ENCODE measurements at places on chromosomes 3 and 15.
A peak's percentile ranks its signal among the peaks of the same experiment; 100 is the strongest.

GRCh38 chr3:195041871-195042742 is 228.9 kb downstream of the XXYLT1 start:
- no peak for DNase-seq

DNA sequence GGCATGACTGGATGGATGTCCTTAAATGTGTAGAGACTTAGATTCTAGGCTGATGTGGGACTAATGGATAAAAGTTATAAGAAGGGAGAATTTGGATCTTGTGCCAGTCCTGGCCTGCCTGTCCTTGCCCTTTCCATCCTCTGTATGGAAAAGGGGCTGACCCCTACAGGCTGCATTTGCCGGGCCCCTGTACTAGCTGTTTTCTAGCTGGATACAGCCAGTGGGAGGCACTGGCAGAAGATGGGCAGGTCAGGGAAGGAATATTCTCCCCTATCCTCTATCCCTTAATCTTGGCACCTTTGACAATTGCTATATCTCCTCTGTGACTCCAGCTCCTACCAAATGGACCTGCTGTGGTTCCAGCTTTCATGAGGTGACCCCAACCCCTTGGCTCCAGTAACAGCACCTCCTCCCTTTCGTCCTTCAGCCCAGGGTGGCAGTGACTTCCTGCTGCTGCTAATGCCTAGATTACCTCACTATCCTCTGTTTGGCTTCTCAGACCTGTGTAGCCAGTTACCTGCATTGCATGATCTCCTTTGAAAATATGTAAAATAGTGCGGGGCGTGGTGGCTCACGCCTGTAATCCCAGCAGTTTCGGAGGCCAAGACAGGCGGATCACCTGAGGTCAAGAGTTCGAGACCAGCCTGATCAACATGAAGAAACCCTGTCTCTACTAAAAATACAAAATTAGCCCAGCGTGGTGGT is 6.2 kb upstream of the TNFAIP8L3 start:
- DNase-seq = no peak

GRCh38 chr3:171044835-171045793 is 18.6 kb upstream of the SLC2A2 start:
- peak; percentile 10 for DNase-seq

GRCh38 chr15:78836333-78836732 is 25.1 kb upstream of the ADAMTS7 start:
- no peak for DNase-seq

- no peak for DNase-seq
These were observed 75.7 kb upstream of the GADL1 start for GRCh38 chr3:30970183-30970582.

DNA sequence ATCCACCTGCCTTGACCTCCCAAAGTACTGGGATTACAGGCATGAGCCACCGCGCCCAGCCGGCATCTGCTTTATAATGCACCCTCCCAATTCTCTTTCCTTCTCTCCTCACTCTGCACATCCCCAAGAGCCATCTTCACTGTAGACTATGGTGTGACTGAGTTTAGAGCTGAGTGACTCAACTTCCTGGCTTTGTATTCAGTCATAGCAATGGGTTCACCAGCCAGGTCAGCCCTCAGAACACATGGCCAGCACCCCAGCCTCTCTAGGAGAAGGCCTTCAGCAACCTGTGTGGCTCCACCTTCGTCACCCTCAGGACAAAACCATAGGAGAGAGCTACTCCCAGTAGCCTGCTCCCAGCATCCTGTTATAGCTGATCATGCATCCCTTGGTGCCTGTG is 33.0 kb downstream of the ARID3B start:
- DNase-seq = no peak

GRCh38 chr3:4986175-4986781 is 7.0 kb downstream of the BHLHE40 start:
- peak; percentile 55 for DNase-seq

DNA sequence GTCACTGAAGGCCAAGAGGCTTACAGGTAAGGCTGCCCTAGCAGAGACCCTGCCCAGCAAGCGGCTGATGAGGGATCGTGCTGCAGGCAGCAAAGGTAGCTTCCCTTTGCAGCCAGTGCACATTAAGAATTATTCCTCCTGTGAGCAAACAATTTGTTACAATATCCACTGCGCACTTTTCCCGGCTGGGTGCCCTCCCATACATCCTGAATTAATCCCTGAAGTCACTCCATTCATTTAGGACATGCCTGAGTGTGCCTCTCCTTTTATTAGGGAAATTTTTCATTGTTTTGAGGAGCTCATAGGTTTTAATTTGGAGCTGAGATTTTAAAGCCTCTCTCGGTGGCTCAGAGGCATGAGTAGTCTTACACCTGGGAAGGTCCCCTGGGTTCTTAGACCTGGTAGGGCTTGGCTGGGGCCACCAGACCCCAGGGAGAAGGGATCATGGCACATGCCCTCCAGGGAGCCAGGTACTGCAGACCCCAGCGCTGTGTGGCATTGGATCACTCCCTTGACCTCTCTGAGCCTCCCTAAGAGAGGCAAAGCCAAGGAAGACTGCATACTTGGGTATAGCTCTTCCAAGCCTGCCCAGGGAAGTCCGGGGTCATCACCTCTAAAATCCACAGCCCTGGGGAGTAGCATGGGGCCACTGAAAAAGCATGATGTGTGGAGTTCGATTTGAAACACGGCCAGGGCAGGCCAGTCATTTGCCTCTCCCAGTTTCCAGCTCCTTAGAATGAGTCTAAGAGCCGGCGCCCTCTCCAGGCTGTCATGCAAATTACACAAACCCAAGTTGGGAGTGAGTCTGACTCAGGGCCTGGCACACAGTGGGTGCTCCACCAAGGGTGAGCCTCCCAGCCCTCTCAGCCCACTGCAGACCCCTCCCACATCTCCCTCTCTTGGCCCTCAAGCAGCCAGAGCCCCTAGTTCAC is 151.9 kb upstream of the LINGO1 start:
- DNase-seq = no peak

DNA sequence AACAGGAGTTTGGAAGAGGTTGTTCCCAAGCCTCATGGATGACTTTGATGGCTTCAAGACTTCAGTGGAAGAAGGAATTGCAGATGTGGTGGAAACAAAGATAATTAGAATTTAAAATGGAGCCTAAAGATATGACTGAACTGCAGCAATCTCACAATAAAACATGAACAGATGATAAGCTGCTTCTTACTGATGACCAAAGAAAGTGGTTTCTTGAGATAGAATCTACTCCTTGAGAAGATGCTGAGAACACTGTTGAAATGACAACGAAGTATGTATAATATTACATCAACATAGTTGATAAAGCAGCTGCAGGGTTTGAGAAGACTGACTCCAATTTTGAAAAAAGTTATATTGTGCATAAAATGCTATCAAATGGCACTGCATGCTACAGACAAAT is 21.2 kb downstream of the MYO9A start:
- DNase-seq = no peak

- no peak for DNase-seq
These were observed 230.2 kb downstream of the CPNE4 start for GRCh38 chr3:131804565-131805133.

- DNase-seq = no peak
These were observed 217.0 kb upstream of the TLE3 start for GRCh38 chr15:70314688-70315087.

GRCh38 chr3:157789162-157789561 is 285.9 kb upstream of the VEPH1 start:
- peak; percentile 70 for DNase-seq

DNA sequence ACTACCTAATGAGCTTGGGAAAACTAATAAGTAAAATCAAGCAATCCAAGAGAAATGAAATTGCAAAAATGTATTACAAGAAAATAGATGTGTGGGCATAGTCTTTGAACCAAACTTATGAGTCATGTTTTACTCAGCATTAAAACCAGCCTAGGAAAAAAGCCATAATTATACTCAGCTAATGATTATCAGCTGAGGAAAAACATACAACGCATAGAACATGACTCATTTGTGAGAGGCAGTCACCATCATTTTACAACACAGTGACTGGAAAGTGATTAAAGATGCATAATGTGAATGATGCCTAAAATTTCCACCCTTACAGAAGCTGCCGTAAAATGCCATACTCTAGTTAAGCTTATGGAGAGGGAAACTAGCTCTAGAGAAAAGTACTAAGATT is 238.0 kb upstream of the EOMES start:
- no peak for DNase-seq

- DNase-seq = no peak
These were observed 356.6 kb upstream of the NPAP1 start for GRCh38 chr15:24318981-24319380.

DNA sequence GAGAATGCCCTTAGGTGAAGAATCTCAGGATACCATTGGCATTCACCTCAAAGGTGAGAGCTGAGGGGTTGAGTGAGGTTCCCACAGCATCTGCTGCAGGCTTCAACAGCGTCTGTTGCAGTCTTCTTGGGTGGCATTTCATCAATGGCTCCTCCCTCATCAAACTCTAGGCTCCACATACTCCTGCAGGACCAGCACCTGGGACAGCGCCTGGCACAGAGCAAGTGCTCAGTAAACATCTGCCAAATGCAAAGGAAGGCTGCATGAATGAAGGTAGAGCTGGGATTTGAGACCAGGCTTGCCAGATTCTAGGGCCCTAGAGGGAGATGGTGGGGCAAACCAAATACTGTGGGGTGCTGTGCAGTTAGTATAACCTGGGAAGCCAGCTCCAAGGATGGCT is 9.6 kb downstream of the TRH start:
- DNase-seq = no peak

GRCh38 chr15:81052046-81052445 is 51.3 kb downstream of the TLNRD1 start:
- DNase-seq = no peak

DNA sequence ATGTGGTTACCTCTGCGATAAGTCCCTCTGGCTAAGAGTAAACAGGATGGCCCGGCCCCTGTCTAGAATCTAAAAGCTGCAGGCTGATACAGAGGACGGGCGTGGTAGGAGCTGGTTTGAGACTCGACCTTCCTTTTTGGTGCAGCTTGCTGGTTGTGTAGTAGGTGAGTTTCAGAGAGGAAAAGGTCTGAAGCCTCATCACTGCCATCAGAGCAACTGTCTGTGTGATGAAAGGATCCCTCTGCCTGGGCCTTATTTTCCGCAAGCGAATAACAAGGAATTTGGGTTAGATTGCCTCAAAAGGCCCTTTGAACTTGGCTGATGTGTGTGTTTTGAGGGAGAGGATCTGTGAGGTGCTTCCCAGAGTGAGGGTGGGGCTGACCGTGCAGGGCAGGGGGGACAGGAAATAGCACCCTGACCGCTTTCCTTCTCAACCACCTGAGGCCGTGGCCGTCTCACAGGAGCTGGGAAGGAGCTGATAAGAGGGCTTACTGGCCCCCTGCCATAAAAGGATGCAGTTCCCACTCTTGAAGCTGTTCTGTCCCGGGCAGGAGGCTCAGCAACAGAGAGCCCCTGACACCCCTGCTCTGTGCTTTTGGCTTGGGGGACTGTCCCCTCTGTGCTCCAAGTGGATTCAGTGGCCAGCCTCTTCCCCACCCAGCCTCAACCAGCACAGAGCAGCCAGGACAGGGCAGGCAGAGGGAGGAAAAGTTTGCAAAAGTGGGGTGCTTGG is 45.6 kb upstream of the TFRC start:
- peak; percentile 65 for DNase-seq

DNA sequence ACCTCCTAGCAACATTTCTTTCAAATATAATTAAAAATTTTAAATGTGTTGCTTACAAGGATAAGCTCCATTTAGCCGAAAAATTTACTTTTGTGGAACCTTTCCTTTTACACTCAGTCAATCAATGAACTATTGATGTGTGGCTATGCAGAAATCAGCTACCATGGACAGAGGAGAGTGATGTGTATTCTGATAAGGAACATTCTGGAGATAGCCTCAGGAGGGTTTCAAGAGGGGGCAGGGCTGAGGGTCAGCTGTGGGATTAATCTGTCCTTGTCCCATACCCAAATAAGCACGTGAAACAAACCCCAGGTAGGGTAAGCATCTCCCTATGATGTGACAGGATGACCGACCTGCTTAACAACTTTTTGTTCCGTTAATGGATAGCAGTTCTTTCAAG is 192.6 kb upstream of the PROK2 start:
- no peak for DNase-seq

DNA sequence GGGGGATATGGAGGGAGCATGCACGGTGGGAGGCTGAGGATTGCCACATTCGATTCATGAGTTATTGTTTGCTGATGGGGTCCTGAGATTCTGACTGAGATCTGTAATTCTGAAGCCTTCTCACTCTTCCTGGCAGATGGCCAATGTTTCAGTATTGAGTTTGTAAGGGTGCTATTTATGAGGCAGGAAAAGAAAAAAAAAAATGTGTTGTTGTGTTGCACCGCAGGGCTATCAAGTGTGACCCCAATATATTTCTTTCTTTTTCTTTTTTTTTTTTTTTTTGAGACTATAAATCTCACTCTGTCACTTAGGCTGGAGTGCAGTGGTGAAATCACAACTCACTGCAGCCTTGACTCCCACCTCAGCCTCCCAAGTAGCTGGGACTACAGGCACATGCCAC is 3.2 kb upstream of the SENP2 start:
- DNase-seq = no peak

- no peak for DNase-seq
These were observed 15.1 kb upstream of the BLM start for GRCh38 chr15:90701880-90702630.

DNA sequence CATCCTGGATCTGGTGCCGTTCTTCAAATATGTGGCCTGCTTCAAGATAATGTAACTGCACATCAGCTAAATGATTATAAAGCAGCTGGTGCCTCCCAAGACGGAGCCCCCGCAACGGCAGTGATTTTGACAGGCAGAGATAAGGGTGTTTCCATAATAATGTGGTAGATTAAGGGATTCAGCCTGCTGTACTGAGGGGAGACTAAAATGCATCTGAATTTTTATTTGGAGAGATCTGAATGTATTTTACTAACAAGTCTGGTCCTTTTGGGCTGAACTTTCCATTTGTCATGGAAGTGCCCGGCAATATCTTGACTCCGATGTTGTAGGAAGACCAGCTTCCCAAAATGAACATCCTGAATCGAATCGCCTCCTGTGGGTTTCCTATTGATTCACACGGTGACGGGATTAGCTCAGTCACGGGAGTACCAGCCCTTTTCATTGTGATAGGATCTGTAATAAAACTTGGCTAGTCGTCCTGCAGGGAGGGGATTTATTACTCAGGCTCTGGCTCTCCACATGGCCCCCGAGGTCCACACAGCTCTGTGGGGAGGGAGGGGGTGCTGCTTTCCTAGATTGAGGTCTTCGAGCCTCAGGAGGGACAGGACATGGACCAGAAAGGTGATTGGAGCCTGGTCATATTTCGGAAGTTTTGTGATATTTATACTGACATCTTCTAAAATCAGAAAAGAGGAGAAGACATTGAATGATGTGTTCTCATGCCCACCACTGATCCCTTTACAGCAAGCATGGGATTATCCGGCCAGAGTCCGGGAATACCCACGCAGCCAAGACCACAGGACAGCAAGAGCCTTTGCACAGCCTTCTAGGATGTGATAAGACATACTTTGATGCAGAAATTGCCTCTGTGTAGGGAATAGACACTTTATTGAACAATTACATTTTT is 2.5 kb upstream of the PCSK6 start:
- no peak for DNase-seq

- no peak for DNase-seq
These were observed 43.4 kb downstream of the MCTP2 start for GRCh38 chr15:94274745-94275144.

Data from NCI-H226 (cell line).